GM23248 (cell line): ENCODE measurements at places on chromosomes 3 and 15. TPM values are rescaled to one million over a fixed set of nuclear protein-coding genes. Genes with fewer than 3 reads are reported as not detected.
A peak's percentile ranks its signal among the peaks of the same experiment; 100 is the strongest.

Gene MYO1E
- 155 and 224 TPM in 2 replicates for total RNA-seq

Gene C3orf49
- not detected in 2 replicates for total RNA-seq

Gene CHRFAM7A
- not detected in 2 replicates for total RNA-seq

Gene ITIH4
- total RNA-seq, result 0.11 TPM in 1 of 2 replicates, not detected in the other

Gene IL16
- total RNA-seq, result under 0.01 and 0.32 TPM in 2 replicates

Gene ZNF620
- total RNA-seq, result 0.32 and 0.63 TPM in 2 replicates

GRCh38 chr15:94864600-94864999 is 633.2 kb downstream of the MCTP2 start:
- H3K27me3 ChIP-seq, result no peaks in the 10 kb centered on the region
- no peaks in the 10 kb centered on the region for H3K36me3 ChIP-seq
- no peak for DNase-seq
- no peak overlapping the region for H3K27ac ChIP-seq
- no peak overlapping the region for H3K4me3 ChIP-seq

DNA sequence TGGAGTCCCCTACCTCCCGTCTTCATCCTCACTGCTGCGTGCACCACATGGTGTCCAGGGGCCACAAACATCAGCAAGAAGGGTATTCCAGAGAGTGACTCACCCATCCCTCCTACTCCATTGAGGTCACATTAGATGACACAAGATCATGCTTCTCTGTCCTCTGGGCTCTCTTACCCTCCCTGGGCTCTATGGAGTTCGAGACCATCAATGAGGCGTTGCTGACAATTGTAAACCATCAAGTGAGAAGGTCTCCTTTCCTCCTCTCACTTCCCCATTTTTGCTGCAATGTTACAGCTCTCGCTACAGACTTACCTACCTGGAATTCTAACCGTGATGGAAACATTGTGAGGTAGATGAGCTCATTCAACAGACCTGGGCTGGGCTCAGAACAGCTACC is 51.7 kb downstream of the HMCES start:
- H3K27ac ChIP-seq, result no peak overlapping the region
- no peak overlapping the region for H3K4me3 ChIP-seq
- no peak for DNase-seq

GRCh38 chr3:188797045-188797444 is 374.7 kb upstream of the TPRG1 start:
- H3K4me1 ChIP-seq, result peaks cover 35% of the 10 kb centered on the region
- DNase-seq, result no peak
- no peaks in the 10 kb centered on the region for H3K36me3 ChIP-seq
- peak overlapping the region; percentile 44; the same call in 1 of the 2 replicates for H3K4me3 ChIP-seq
- no peaks in the 10 kb centered on the region for H3K27me3 ChIP-seq

DNA sequence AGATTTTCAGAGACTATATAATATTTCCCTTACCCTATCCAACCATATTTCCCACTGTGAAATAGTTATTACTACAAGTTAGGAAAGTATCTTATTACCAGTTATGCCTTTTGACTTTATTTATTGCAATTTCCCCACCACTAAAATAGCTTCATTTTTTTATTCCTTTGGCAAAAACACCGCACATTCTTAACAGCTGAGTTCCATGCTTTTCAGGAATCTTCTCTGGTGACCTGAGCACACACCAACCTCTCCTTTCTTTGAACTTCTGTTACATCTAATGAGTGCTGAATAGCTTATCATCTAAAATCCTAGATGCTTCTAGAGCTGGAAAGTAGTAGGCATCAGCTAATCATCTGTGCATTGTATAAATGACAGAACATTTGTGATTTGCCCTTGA is 99.1 kb downstream of the UBE2E2 start:
- no peaks in the 10 kb centered on the region for H3K36me3 ChIP-seq
- H3K4me1 ChIP-seq, result peaks cover 19% of the 10 kb centered on the region
- H3K27me3 ChIP-seq, result no peaks in the 10 kb centered on the region
- no peak overlapping the region for H3K27ac ChIP-seq
- H3K4me3 ChIP-seq, result no peak overlapping the region
- DNase-seq, result peak; percentile 15

DNA sequence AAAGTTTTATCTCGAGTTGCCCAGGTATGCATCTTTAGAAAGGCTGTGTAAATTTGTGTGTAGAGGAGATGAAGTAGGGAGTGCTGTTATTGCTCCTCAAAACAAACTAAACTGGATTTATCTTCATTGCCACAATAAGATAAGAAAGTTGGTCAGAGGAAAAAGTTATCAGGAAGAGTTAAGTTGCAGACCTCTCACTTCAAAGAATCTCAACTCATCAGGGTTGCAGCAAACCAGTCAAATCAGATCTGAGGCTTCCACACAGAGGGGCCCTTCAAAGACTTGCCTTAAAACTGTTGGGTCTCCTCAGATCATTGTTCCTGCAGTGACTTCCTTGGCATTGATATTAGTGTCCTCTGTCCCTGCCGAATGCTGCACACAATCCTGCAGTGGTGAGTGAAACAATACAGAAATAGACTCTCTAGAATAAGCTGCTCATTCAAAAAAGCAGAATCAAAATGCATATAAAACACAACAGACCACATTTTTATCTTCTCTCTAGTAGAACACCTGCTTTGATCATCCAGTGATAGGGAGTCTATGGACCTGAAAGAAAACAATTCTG is 191.2 kb upstream of the CBLB start:
- no peak for DNase-seq
- H3K27ac ChIP-seq, result no peak overlapping the region
- no peak overlapping the region for H3K4me3 ChIP-seq
- no peaks in the 10 kb centered on the region for H3K4me1 ChIP-seq
- H3K27me3 ChIP-seq, result no peaks in the 10 kb centered on the region

DNA sequence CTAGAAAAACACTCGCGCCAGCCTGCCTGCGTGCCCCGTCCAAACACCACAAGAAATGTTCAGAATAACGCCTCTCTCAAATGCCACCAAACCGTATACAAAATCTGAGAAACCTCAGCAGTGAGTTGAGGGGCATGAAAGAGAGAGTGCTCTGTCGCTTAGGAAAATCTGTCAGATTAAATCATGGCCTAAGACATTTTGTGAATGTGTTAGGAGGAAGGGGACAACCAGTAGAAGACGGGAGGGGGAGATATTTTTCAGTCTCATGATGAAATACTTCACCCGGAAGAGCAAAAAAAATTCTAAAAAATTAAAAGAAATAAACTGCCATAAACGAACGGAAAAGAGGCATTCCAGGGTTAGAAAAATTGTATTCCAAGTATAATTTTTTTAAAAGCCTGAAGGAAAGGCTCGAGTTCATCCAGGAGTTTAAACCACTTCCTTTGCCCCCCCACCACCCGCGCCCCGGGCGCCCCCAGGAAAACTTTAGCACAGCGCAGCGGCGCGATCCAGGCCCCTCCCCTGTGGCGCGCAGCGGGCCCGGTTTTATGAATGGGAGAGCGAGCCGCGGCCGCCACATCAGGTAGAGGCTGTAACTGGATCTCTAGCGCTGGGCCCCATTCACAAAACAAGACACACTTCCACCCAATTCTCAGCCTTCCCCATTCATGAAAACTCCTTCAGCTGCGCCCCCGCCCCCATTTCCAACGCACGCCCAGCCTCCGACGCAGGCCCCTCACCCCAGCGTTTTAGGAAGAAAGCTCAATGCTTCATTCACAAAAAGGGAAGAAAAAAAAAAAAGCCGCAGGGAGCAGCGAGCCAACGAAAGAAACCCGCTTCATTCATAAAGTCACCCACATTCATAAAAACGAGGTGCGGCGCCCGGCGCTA is 1.4 kb downstream of the ETV5 start:
- H3K36me3 ChIP-seq, result no peaks in the 10 kb centered on the region; the same call in 1 of the 2 replicates
- peak; percentile 86 for DNase-seq
- peaks cover 3% of the 10 kb centered on the region; the same call in 1 of the 2 replicates for H3K27me3 ChIP-seq
- peaks cover 37% of the 10 kb centered on the region for H3K4me1 ChIP-seq
- peak overlapping the region; percentile 77 for H3K27ac ChIP-seq

DNA sequence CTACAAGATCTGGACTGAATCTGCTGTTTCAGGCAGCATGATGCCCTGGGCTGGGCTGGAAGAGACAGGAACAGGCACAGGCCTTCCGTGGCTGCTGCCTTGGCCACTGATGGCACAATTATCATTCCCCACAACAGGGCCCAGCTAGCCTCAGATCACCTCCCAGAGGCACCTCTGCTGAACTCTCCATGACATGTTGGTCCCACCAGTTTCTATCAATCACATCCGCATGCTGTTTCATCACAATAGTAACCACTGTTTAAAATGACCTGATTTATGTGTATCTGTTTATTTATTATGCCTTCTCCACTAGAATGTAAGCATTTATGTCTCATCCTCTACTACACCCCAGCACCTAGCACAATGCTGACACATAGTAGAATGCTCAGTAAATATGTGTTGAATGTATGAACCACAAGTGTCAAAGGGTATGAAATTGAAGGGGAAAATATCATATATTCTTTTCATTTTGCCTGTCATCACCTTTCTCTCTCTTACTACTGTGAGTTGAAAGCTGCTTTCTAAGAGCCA is 32.7 kb upstream of the ZBTB38 start:
- DNase-seq, result peak; percentile 58
- H3K27ac ChIP-seq, result peak overlapping the region; percentile 12; the same call in 1 of the 2 replicates
- H3K27me3 ChIP-seq, result no peaks in the 10 kb centered on the region

DNA sequence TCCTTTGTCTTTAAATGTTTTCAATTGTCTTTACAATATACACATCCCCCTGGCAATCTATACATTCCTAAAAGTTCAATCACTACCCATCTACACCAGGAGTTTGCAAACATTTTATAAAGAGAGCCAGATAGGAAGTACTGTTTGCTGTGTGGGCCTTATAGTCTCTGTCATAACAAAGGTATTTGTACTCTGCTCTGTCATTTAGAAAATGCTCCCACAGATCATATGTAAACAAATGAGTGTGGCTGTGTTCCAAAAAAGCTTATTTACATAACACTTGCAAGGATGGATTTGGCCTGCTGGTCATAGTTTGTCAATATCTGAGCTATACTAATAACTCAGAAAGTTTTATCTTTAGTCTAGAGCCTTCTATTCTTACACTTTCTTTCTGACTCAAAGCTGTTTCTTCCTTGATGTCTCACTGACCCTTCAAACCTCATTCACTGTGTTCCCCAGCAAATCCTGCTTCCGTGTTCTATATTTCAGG is 511.9 kb downstream of the GBE1 start:
- H3K27ac ChIP-seq, result no peak overlapping the region
- DNase-seq, result peak; percentile 72
- no peak overlapping the region for H3K4me3 ChIP-seq
- no peaks in the 10 kb centered on the region for H3K36me3 ChIP-seq
- H3K4me1 ChIP-seq, result peaks cover 25% of the 10 kb centered on the region

DNA sequence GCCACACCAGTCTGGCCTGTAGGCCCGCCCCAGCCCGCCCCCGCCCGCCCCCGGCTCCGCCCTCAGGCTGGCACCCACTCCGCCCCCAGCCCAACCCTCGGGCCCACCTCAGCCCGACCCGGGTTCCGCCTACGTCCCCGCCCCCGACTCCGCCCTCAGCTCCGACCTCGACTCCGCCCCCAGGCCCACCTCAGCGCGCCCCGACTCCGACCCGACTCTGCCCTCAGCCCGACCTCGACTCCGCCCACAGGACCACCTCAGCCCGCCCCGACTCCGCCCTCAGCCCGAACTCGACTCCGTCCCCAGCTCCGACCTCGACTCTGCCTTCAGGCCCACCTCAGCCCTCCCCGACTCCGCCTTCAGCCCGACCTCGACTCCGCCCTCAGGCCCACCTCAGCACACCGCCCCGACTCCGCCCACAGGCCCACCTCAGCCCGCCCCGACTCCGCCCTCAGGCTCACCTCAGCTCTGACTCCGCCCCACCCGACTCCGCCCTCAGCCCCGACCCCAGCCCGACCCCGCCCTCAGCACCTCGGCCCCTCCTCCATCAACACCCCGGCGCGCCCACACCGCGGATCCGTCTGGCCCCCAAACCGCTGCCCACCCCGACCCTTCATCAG is at the start of gene RAB43:
Gene RAB43 (minus strand): TSS at position 13 of the 620 bp plus-strand sequence. CDS start 315 bp downstream, outside the sequence.
- peak; percentile 81 for DNase-seq
- H3K27ac ChIP-seq, result peak within 1 kb of the TSS; percentile 41
- no peaks in the 10 kb centered on the region; the same call in 1 of the 2 replicates for H3K4me1 ChIP-seq
- no peaks in the 10 kb centered on the region for H3K36me3 ChIP-seq
- peak within 1 kb of the TSS; percentile 86 for H3K4me3 ChIP-seq

DNA sequence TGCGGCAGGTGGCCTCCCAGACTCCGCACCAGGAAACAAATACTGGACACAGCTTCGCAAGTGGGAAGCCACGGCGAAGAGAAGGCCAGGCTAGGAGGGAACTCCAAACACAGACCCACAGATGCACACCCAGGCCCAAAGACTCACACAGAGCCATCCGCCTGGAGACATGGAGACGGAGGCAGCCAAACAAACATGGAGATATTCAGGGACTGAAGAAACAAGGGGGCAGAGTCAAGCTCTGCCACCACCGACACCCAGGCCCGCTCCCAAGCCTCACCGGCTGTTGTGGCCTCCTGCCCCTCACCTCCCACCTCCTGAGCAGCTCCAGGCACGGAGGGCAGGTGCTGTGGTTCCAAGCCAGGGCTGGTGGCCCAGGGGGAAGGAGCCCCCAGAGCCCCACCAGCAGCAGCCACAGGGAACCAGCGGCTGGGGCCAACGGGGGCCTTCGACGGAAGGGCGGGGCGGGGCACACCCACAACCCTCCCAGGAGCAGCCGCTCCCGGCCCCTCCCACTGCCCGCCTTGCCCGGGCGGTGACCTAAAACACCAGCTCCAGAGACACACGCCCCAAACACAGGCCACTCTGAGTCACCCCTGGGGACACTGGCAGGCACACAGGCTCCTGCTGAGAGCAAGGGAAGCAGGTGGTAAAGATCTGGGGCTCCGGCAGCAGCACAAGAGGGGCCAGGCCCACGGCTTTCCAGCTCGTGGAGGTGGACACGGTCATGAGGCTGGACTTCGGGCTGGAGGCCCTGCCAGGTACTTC is 31.9 kb downstream of the TNK2 start:
- no peaks in the 10 kb centered on the region for H3K27me3 ChIP-seq
- no peak overlapping the region for H3K4me3 ChIP-seq
- no peaks in the 10 kb centered on the region for H3K4me1 ChIP-seq
- H3K36me3 ChIP-seq, result no peaks in the 10 kb centered on the region

- no peak overlapping the region for H3K4me3 ChIP-seq
- H3K4me1 ChIP-seq, result peaks cover 12% of the 10 kb centered on the region
- no peaks in the 10 kb centered on the region for H3K36me3 ChIP-seq
- H3K27ac ChIP-seq, result no peak overlapping the region
Measured at GRCh38 chr15:69704700-69705099, 252.1 kb downstream of the RPLP1 start.

- DNase-seq, result peak; percentile 64
- H3K4me1 ChIP-seq, result peaks cover 81% of the 10 kb centered on the region
- H3K4me3 ChIP-seq, result no peak overlapping the region
- no peaks in the 10 kb centered on the region for H3K27me3 ChIP-seq
- peak overlapping the region; percentile 85; the same call in 1 of the 2 replicates for H3K27ac ChIP-seq
- H3K36me3 ChIP-seq, result no peaks in the 10 kb centered on the region
Measured at GRCh38 chr3:157132936-157133335, 27.0 kb downstream of the CCNL1 start.

- no peak overlapping the region for H3K27ac ChIP-seq
- H3K27me3 ChIP-seq, result 0 out of 2 replicates have a peak, but pooled peaks cover 3% of the 10 kb centered on the region
- DNase-seq, result no peak
- no peaks in the 10 kb centered on the region for H3K36me3 ChIP-seq
Measured at GRCh38 chr3:59731943-59732342, 682.1 kb upstream of the CFAP20DC start.

DNA sequence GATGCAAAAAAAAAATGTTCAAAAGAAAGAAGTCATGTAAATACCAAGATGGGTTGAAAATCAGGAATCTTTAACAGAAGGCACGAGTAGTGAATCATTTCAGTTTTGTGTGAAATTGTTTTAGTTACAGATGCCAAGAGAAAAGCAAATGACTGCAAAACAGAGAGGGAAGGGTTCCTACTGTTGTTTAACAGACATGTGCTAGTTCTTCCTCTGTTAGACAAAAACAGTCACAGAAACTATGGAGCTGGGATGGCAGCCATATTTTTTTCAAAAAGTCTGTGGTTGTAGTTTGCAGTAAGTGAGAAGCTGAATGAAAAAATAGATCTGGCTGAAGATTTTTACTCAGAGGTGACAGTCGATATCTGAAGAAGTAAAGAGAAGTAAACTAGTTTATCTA is 511.9 kb downstream of the ZIC1 start:
- H3K4me1 ChIP-seq, result peaks cover 15% of the 10 kb centered on the region; the same call in 1 of the 2 replicates
- H3K27ac ChIP-seq, result peak overlapping the region; percentile 42
- no peaks in the 10 kb centered on the region for H3K27me3 ChIP-seq
- H3K36me3 ChIP-seq, result no peaks in the 10 kb centered on the region
